ENCODE measurements at places on chromosomes 12 and 14. TPM values are rescaled to one million over a fixed set of nuclear protein-coding genes. Genes with fewer than 3 reads are reported as not detected.

The TAS2R30 gene
- 4.0 TPM for total RNA-seq

The SLC11A2 gene
- total RNA-seq = 55.2 TPM

The CLMN gene
- 4.2 TPM for total RNA-seq

The RERGL gene
- 1.1 TPM for total RNA-seq

The KRT76 gene
- total RNA-seq = not detected

The TMTC1 gene
- 8.2 TPM for total RNA-seq

The PIK3C2G gene
- total RNA-seq = 0.19 TPM

The TCP11L2 gene
- total RNA-seq = 43.0 TPM

The USP44 gene
- 15.7 TPM for total RNA-seq

The POTEM gene
- not detected for total RNA-seq

The CHMP4A gene
- total RNA-seq = 49.3 TPM

The RERG gene
- total RNA-seq = 1.5 TPM

The NDUFB1 gene
- total RNA-seq = 598 TPM

The GNB3 gene
- 9.2 TPM for total RNA-seq

The FAM181A gene
- 8.3 TPM for total RNA-seq

The TRPV4 gene
- 0.85 TPM for total RNA-seq

The SLC39A2 gene
- 0.53 TPM for total RNA-seq

The FGF6 gene
- not detected for total RNA-seq

The PDE3A gene
- 6.7 TPM for total RNA-seq

The RAPGEF3 gene
- total RNA-seq = 1.4 TPM

The RPGRIP1 gene
- not detected for total RNA-seq

The CEBPE gene
- total RNA-seq = not detected

The STON2 gene
- total RNA-seq = 66.1 TPM

The POTEG gene
- not detected for total RNA-seq

The DNAAF2 gene
- total RNA-seq = 13.0 TPM

The KCNMB4 gene
- total RNA-seq = 7.8 TPM

The PTMS gene
- 560 TPM for total RNA-seq

The DENR gene
- total RNA-seq = 61.8 TPM

The ANKRD33 gene
- total RNA-seq = 0.09 TPM

The TMBIM6 gene
- 258 TPM for total RNA-seq

The GPX2 gene
- total RNA-seq = 1.3 TPM

The KRT6A gene
- total RNA-seq = 1.00 TPM

The KRT79 gene
- not detected for total RNA-seq

All from motor neuron (in vitro differentiated cells).